ENCODE measurements at places on chromosomes 12 and 14.

- DNase-seq: no peak
These were observed 33.9 kb downstream of the CCDC177 start for GRCh38 chr14:69540654-69541335.

GRCh38 chr12:83114966-83115365 is 428.3 kb downstream of the TMTC2 start:
- DNase-seq: no peak

- no peak for DNase-seq
These were observed 32.6 kb downstream of the PAPLN start for GRCh38 chr14:73269729-73270531.

GRCh38 chr14:20429801-20430669 is 5.9 kb downstream of the KLHL33 start:
- no peak for DNase-seq

DNA sequence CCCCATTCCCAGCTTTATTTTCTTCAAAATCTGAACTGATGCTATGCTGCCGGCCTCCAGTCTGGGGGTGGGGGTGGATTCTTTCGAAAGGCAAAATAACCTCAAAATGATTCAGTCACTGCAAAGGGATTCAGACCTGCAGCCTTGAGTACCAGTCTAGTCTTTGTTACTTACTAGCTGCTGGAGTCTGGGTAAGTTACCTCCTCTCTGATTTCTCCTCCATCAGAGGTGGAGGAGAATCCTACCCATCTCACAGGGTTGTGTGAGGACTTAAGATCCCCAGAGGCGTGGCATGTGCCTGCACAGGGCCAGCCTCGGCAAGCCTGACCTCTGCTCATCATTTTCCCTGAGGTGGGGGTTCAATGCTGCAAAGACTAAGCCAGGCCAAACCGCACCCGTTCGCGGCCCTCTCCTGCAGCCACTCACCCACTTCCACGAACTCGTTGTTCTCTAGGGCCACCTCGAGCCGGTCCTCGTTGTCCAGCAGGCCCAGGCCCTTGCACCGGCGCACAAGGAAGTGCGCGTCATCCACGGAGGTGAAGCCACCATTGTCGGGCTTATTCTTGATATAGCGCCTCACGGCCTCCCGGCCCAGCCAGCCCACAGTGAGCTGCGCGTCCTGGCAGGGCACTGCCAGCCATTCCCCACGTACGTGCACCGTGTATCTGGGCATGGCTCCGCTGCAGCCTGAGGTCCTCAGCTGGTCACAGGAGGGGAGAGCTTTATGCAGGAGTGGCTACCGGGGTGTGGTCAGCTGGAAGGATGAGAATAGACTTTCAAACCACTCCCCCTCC is 709 bp downstream of the HAL start:
- DNase-seq: no peak

All from CD4-positive, alpha-beta T cell treated with Interleukin-4 for 4 hours (primary cell).